ENCODE measurements at places on chromosomes 6 and 20.
A peak's percentile ranks its signal among the peaks of the same experiment; 100 is the strongest.

- no peak for DNase-seq
These were observed 230.9 kb downstream of the SYNDIG1 start for GRCh38 chr20:24700166-24700860.

GRCh38 chr20:21521596-21522480 is 8.0 kb upstream of the NKX2-2 start:
- no peak for DNase-seq

DNA sequence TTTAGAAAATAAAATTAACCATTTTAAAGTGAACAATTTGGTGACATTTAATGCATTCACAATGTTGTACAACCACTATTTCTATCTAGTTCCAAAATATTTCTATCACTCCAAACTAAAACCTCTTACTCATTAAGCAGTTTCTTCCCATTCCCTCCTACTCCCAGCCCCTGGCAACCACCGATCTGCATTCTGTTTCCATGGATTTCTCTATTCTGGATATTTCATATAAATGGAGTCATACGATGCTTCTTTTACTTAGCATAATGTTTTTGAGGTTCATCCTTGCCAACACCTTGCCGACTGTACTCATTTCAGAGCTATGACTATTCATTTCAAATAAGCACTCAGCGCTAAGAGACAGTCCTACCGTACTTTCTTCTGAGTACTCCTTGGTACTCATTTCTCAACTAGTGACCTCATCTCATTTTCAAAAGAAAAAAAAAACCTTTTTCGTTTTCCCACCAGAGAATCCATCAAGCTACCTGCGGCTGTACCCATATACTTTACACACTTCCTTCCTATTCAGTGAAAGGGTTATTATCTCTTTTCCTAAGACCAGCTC is 259.2 kb downstream of the UTRN start:
- DNase-seq: no peak

DNA sequence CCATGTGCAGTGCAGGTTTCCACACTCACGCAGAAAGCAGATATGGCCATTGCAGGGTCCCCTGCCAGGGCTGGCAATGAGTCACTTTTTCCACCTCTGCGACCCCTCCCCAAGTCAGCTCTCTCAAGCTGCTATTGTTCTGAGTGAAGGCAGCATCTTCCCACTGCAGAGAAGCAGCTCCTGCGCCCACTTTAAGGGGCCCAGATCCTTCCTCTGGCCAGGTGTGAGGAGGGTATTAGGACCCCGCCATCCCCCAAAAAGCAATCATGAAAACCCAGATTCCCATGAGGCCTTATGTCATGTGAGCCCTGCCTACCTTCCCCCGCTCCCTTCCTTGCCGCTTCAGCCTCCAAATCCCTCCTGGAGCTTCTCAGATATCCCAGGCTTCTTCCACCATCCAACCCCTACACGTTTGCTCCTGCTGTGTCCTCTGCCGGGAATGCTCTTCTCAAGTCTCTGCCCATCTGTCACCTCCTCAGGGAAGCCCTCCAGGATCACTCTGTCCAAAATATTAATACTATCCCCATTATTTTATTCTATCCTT is 220.3 kb downstream of the NFATC2 start:
- DNase-seq: no peak

DNA sequence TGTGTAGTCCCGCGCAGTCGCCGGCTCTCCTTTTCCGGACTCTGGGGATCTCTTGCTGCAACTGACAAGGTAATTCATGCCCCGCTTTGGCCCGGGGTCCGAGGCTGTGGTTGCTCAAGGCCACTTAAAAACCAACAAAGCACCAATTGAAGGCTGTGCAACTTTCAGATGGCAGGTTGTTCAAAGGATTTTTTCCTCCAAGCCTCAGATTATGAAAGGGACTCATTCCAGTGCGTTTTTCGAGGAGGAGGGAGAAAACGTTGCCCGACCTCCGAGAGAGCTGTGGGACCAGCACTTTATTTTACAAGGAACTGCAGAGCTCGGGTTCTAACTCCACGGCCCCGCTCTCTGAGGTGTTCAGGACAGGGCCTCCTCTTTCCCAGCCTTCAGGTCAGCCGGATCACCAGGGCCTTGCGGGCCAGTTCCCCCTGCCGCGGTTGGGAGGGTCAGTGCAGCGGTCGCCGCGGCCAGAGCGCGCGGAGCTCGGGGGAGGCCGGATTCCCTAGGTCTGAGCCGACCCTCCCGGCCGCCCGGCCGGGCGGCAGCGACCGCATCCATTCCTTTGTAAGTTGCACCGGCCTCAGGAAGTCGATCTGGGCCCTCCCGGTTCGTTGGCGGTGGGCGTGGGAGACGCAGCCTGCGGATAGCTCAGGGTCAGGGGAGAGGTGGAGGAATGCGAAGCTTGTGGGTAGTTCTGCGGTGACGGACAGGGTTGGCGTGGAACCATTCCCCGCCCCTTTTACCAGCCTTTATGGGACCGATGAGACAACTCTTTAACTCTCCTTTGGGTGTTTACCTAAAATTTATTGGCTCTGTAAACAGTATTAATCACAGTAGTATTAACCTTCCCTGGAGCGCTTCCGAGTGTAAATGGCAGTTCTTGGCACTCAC is 1.6 kb downstream of the UTRN start:
- peak; percentile 84 for DNase-seq

DNA sequence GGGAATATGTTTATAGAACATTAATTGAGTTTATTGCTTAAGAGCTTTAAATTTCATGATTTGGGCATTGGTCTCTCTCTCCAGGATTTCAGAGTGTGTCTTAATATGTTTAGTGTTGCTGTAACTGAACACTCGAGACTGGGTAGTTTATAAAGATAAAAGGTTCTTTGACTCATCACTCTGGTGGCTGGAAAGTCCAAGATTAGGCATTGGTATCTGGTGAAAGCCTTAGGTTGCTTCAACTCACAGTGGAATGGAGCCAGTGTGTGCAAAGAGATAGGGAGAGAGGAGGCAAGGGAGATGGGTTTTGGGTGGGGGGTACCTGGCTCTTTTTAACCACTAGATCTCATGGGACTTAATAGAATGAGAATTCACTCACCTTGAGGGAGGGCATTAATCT is 35.6 kb upstream of the DTNBP1 start:
- DNase-seq: no peak

Data from Right ventricle myocardium superior (tissue), 1 donor.